Stimulated activated CD8-positive, alpha-beta memory T cell treated with anti-CD3 and anti-CD28 coated beads, Interleukin-7, amount 100 ng/mL, for 1 hour (primary cell): ENCODE measurements at places on chromosomes 11 and 22.

DNA sequence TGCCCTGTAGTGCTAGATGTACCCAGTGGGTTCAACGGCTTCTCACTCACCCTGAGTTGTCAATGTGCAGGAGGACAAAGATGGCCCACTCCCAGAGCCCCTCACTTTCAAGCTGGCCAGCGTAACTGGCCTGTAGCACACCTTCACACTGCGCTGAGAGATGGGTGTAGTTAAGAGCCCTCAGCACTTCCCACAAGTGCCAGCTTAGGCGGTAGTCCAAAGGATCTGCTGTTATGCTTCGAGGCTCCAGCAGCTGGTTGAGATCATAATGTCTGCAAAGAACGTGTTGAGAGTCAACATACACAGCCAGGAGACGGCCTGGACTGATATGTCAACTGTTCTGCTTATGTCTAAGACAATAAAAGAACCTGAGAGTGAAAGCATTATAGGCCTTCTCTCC is 14.7 kb upstream of the CHRNA10 start:
- no peak for DNase-seq

GRCh38 chr11:65206901-65207300 is 25.2 kb downstream of the CAPN1 start:
- no peak for DNase-seq

- no peak for DNase-seq
Measured at GRCh38 chr22:37990301-37990700, 5.9 kb upstream of the SOX10 start.

DNA sequence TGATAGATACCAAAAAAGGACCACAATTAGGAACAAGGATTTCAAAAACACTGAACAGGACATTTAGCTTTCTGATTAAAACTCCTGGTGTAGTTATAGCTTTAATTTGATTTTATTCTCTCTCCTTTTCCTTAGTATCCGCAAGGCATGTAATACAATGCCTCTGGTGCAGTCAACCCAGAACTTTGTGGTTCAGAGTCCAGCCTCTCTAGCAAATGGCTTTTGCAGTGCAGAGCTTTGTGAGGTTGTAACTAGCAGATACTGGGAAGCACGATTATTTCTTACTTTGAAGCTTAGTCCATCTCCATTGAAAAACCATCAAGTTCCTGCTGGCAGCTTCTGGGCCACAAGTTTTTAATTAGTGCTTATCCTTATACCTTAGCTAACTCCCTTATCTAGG is 79.8 kb downstream of the GRIA4 start:
- DNase-seq, result no peak

DNA sequence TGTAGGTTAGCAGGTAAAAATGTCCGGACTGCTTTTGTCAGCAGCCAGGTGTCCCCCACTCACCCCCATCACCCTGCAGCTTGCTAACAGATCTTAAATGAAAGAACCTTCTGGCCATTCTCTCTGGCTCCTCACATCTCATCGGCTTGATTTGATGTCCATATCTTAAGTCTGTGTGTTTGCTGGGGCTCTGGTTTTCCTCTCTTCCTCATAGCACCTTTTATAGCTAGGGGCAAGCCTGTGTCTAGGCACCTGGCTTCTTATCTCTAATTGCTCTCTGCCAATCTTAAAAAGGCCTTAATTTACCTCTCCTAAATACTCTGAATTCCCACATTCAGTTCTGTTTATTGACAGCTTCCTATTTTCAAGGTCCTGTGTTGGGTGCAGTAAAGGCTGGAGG is 72.0 kb downstream of the ARHGAP42 start:
- no peak for DNase-seq

DNA sequence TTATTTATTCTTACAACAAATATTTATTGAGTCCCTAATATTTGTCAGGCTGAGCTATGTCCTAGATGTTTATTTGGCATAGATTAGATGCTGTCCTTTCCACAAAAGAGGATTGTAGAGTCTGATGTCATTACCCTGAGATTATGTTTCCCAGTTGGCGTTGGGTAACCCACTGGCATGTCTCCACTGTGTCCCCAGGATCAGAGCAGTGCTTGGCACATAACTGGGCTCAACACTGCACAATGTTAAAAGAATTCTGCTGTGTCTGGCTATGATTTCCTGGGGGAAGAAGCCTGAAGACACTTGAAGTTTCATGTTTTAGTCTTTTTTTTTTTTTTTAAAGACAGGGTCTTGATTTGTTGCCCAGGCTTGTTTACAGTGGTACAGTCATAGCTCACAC is 4.0 kb downstream of the RCN1 start:
- no peak for DNase-seq

DNA sequence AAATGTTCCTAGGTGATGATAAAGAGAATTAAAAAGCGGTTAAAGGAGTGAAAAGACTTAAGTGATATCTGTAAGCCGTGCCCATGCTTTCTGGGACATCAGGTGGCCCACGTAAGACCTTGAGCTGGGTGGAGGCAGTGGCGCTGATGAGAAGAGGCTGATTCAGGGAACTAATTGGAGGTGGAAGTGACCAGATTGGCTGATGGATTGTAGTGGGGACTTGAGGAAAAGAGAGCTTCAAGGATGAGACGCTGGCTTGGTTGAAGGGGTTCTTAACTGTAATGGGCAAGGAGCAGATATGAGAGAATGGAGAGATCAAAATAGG is 69.1 kb upstream of the EP300 start:
- no peak for DNase-seq

- DNase-seq, result no peak
Measured at GRCh38 chr22:27757928-27758525, 43.5 kb downstream of the MN1 start.

DNA sequence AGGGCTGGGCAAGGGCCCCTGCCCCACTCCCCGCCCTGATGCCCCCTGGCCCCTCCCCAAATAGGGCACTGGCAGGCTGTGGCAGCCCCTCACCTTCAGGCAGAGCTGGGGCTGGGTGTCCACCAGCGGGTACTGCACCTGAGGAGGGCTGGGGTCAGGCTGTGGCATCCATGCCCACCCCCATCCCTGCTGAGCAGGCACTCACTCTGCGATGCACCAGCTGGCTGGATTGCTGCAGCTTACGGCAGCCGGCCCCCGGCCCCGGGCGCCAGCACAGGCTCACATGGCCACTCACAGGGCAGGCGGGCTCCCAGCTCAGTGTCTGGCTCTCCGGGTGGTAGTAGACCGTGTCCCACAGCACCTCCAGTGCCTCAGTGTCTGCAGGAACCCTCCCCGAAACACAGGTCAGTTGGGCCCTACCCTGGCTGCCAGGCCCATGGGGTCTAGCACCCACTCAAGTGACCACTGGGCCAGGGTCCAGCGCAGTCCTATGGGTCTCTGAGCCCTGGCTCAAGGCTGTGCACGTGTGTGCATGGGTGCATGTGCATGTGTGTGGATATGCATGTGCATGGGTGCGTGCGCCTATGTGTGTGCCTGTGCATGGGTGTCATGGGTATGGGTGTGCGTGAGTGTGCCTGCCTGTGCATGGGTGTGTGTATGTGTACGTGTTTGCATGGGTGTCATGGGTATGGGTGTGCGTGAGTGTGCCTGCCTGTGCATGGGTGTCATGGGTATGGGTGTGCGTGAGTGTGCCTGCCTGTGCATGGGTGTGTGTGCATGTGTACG is 14.4 kb downstream of the IL17REL start:
- DNase-seq, result no peak

DNA sequence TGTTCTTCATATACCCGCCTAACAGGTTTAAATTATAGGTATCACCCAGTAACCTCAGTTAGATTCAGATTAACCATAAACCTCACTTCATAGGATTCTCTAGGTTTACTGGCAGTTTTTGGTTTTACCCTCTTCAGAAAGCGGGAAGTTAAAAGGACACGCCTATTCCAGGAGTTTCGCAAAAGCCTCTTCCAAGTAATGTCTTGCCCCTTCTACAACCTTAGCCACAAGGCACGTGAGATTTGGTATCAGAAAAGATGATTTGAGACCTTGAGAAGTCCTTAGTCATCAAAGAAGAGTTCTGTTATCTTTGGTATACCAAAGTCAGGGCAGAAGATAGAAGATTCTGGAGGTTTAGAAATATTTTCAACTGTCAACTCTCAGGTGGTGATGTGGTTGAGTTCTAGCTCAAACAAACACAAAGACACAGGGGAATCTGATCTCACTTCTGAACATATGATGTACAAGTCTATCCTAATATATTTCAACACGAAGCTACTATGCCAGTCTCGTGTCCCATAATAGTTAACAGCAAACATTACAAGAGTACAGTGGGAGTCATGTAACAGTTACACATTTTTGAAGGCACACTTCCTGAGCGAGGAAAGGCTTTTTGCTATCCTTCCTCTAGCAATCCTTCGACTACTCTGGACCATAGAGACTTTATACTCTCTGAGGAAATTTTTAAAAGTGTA is 103.5 kb downstream of the USP35 start:
- no peak for DNase-seq
